ENCODE measurements at places on chromosomes 1 and 21.

DNA sequence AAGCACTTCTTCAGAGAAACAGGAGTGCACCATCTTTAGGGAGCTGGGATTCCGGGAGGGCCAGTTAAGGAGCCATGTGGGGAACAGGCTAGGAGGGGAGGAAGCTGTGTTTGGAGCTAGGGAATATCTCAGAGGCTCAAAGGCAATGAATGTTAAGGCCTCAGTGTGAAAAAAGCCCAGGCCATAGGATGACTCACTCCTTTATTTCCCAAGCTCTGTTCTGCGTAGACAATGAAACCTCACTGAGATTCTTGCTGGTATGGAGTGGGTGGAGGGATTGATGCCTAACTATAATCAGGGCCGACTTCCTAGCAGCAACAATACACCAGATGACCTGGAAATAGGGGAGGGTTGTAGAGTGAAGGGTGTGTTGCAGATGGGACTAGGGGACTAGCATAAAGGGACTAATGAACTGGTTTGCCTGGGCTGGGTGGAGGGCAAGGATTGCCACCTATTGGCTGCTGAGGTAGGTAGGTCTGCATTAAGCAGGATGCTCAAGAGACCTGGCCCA is 2.1 kb downstream of the GNAT2 start:
- DNase-seq: peak; percentile 66

GRCh38 chr1:231611851-231612250 is 14.7 kb upstream of the DISC1 start:
- DNase-seq: no peak

DNA sequence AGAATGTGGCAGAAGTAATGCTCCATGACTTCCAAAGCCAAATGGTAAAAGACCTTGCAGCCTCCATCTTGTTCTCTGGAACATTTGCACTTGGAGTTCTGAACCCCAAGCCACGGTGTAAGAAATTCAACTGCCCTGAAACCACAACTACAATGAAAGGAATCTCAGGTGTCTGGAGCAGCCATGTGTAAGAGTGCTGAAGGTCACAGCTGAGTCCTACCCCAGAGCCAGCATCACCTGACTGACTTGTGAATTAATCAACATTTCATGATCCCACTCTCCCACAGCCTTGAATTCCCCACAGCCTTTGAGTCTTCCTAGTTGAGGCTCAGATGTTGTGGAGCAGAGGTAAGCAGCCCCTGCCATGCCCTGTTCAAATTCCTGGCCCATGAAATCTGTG is 192.8 kb upstream of the CAMK1G start:
- DNase-seq: no peak

- DNase-seq: no peak
Observed at GRCh38 chr1:9121496-9122409, 7.1 kb downstream of the GPR157 start.

GRCh38 chr1:224203243-224204016 is 20.4 kb downstream of the DEGS1 start:
- peak; percentile 55 for DNase-seq

DNA sequence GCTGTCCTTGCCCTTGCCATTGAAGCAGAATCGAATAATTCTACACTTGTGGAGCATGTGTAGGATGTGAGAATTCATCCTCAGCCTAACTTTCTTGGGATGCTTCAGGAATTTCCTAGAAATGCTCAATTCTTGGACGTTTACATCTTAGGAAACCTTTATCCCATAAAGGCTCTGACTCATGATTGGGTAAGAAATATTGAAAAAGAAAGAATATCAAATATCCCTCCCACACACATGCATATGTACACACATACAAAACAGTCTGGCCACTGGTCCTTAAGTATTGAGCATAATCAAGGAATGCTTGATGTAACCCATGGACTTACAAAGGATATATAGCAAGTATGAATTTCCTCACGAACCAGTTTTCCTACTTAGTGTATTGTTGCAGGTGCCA is 83.9 kb upstream of the IPO9 start:
- DNase-seq: peak; percentile 69
